ENCODE measurements at places on chromosomes 3 and 15.

DNA sequence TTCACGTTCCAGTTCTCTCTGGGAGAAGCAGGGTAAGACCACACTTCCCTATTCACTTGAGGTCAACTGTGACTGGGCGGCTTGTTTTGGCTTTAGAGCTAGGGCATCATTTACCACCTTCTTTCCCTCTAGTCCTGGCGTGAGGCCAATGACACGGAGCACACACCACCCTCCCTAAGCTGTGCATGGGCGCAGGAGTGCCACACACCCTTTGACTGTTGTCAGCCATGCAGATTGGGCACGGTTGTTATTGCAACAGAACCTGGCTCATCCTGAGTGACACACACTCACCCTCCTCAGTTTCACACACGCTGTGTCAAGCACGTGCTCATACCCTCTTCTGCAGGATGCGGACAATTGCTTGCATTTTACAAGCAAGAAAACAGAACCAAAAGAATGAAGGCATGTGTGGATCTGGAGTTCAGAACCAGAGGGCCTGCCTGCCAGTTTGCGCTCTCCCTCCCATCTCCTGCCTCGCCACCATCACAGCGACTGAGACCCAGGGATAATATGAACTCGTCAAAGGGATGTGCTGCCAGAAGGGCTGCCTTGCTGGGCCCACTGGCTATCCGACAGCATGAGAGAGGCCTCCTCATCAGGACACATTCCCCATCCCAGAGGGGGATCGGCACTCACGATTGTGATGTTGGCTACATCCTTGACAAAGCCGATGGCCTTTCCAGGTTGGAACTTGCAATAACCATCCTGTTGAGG, 17.6 kb downstream of the CTSH start:
- DNase-seq = no peak

DNA sequence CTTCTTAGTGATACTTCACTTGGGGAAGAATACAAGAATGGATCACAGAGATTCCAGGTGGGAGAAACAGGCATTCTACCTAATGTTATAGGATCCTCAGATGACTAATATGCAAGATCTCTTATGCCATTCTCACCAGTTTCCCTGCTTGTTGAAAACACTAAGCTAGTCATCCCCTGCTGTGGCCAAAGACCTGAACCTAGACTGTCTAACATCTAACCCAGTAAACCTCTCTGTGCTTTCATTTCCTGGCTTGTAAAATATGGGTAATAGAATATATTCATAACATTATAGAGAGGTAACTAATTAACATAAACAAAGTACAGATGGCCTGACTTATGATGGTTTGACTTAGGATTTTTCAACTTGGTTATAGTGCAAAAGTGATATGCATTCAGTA, 776.3 kb downstream of the TUSC7 start:
- no peak for DNase-seq

DNA sequence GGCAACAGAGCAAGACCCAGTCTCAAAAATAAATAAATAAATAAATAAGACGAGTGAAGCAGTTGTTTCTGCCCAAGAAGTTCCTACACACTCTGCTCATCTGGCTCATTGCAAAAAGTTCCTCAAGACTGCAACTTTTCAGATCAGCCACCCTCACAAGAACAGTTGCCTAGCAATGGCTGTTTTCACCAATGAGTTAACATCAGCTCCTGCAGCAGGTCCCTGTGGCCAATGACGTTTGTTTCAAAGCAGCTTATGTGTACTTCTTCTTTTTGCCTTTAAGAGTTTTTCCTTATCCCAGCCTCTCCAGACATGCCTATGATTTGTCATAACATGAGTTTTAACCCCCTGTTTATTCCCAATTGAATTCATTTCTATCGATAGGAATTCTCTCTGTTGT, 118.4 kb upstream of the SPRED1 start:
- no peak for DNase-seq

- peak; percentile 39 for DNase-seq
These were observed 4.2 kb downstream of the B3GALNT1 start for GRCh38 chr3:161100994-161101393.

DNA sequence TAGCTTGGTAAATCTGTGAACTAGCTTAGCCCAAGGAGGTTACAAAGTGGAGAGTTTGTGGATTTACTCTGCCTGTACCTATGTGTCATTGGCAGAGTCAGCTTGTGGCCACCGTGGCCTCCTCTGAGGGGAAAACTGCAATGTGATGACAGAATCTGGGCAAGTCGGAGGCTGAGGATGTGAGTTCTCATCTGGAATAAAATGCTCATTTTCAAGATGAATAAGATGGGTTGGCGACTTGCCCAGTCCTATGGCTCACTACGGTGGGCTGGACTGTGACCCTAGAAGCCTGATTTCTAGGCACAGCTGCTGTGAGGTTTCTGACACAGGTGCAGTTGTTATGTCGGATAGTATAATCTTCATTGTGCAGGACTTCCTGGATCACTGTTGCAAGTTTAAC, 83.7 kb downstream of the ETV5 start:
- DNase-seq = peak; percentile 28

DNA sequence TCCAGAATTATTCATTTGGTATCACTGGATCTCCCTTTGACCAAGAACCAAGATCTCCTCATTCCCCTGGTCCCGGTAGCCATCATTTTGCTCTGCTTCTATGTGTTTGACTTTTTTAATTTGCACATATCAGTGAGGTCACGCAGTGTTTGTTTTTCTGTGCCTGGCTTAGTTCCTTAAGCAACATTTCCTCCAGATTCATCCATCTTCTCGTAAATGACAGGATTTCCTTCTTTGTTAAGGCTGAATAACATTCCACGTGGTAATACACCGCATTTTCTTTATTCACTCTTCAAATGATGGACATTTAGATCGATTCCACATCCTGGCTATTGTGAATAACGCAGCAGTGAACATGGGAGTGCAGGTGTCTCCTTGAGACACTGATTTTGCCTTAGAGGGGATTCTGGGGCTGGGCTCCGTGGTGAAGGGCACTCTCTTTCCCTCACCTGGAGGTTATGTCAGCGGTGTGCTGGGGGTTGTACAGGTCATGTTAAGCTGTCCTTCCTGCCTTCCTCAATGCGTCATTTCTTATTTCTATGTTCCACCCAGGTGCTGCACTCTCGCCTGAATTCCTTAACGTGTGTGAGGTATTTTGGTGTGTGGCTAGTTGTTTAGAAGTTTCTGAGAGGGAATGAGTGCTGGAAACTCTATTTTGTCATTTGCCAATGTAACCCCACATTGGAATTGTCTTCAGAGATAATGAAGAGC, 212.2 kb downstream of the LPP start:
- DNase-seq = no peak

GRCh38 chr3:112967828-112968227, 7.1 kb downstream of the CD200R1 start:
- DNase-seq = no peak

DNA sequence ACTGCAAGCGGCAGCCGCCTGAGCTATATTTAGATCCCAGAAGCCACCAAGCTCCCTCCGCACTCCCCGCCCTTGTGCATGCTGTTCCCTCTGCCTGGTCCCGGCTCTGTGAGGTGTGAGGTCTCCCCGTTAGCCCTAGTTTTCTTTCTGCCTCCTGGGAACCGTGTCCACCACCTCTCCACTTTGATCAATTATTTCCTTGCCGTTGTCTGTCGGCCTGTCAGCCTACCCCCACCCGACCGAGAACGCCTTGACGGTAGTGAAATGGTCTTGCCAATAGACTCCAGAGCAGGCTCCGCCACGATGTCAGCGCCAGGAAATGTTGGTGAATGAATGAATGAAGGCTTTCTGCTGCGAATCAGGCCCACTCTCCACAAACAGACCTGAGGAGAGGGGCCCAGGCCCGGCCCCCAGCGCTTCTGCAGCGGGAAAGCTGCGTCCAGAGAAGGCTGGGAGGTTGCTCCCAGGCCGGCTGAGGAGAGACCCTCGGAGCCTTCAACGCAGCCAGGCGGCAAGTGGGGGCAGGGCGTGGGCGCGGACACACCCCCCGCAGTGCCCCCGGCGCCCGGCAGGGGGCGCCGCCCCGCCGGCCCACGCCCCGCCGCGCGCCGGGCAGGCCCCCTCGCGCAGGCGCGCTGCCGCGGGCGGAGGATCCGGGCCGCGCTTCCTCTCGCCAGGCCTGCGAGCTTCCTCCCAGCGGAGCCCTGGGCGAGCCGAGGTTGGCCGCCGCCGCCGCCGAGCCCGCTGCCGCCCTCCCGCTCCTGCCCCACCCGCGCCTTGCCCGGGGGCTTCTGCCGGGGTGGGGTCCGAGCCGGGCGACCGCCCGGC, at the start of gene CSK:
CSK (plus strand) TSS at position 650 of the 828 bp plus-strand sequence. CDS start 16,218 bp downstream, outside the sequence.
- DNase-seq = peak; percentile 91

DNA sequence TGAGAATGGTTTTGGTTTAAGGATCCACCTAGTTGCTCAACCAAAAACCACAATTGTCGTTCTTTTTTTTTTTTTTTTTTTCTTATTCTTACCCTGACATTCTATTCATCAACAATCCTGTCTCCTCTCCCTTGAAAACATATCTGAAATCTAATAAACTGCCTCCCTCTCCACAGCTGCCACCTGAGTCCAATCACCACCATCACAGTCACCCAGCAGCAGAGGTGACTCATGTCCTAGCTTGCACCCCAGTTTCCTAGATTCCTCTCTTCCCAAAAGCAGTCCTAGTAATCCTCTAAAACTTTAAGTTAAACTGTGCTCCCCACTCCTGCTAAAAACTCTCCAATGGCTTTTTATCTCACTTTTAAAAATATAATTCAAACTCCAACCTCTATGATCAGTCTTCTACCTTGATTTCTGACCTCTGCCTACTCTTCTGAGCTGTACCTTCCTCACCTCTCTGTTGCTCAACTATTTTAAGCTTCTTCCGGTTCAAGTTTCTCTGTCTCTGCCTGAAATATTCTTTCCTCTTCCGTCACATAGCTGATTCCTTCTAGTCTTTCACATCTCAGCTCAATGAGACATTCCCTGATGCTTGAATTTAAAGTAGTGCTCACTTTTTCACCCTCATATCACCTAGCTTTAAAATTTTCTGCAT, 33.7 kb upstream of the RBMS3 start:
- DNase-seq = no peak

DNA sequence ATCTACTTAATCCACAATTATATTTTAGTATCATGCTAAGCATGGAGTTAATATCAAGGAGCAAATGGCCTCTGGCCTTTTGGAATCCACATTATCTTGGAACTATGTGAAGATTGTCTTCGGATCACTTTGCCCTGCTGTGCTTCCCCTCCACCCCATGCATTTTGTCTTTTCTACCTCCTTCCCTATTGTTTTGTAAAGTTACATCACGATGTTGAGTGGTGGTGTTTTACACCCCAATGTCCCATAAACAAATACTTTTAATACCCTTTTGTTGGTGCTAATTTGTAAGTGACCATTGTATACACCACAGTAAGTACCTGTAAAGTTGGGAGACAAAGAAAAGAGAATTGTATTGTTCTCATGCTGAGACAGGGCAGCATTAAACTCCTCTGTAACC, 258.4 kb upstream of the ZNF717 start:
- DNase-seq = no peak
